Activated T-helper 1 cell treated with anti-CD3 and anti-CD28 coated beads, Interleukin-2, amount 50 U/mL, for 16 hours (primary cell): ENCODE measurements at places on chromosomes 2 and 18.

DNA sequence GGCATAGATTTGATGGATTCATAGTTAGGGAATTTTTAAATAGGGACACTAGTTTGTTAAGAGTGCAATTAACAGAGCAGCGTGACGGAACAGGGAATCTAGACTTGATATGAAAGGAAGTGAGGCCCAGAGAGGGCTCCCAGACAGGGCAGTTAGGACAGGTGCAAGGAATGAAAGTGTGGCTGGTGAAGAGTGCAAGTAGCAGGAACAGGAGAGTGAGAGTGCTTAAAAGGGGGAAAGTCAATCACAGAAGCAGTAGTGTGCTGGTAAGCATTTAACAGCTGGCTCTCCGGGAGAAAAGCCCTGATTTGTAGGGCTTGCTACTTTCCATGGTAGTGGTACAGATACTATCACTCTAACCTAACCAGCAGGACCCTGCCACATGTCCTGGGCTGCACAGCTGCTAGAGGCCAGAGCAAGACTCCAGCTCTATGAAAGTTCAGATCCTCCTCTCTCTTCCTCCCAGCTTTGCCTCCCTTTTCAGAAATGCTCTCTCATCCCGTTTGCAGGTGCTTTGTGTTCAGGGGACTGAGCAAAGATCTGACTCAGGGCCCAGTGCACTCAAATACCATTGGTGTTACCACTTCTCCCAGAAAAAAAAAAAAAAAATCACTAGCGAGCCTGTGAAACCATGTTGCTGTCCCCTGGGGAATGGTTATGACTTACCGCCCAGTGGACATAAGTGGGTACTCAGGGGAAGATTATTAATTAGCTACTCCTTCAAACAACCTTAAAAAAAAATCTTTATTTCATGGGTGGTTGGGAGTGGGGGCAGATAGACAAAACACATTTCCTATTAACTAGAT lies 18.1 kb upstream of the GCFC2 start:
- no peak for DNase-seq

DNA sequence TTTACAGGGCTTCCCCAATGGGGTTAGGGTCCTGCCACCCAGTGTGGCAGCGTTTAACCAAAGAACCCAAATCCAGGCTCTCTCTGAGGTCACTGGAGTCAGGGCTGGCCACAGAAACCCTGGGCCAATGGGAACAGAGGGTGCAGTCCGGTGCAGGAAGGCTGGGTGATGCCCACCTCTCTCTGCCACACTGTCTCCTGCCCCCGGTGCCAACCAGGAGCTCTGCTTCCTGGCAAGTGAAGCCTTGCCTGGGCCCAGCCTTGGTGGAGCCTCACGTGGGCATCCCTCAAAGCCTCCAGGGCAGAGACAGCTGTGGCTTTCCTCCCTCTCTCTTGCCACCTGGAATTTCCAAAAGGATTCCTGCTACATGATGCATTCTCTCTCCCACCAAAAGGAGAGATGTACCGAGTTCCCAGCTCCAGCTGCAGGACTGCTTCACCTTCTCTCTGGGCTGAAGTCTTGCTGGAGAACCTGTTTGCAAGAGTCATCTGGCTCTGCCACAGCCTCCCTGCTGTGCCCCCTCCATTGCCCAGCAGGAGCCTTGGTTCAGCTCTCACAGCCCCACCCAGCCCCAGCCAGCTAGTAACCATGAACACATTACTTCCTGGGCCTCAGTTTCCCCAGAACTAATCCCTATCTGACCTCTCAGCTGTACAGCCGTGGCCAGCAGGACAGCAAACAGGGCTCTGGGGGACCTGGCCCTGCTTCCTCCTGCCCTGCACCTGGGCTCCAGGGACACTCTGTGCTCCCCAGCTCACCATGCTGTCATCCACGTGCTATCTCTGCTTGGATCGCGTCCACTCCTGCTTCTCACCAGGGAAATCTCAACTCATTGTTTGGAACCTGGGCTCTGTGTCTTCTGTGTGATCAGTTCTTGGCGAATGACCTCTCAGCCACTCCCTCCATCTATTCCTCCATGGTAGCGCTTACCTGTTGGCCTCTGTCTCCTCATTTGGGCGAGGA lies 43.4 kb downstream of the KCNF1 start:
- DNase-seq = no peak

DNA sequence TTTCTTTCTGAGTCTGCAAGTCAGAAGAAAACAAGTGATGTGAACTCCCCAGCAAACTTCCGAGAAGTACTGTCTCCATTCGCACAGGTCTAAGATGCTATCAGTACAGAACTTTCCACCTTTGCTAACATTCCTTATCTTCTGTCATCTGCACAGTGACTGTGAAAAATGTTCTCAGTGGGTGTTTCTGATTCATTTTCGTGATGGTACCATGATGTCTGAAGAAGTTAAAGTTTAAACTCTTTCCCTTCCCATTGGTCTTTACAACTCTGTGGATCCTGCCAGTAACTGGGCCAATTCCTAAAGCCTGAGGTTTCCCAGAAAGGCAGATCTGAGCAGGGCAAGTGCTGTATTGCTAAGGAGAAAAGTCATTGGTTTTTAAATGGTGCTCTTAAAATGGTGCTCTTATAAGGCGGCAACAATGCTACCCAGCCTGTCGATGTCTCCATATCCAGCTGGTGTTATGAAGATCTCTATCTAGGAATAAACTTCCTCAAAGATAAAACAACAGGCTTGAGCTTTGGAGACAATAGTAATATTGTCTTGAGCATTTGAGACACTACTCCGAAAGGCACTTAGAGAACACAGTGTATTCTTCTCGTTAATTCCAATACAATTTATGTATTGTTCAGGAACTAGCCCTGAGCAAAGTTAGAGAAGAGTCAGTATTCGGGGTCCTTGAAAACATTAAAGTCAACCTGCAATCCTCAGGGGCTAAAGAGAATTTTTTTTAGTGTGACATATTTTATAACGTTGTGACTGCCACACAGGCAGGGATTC lies 232.3 kb downstream of the OSR1 start:
- DNase-seq = no peak

DNA sequence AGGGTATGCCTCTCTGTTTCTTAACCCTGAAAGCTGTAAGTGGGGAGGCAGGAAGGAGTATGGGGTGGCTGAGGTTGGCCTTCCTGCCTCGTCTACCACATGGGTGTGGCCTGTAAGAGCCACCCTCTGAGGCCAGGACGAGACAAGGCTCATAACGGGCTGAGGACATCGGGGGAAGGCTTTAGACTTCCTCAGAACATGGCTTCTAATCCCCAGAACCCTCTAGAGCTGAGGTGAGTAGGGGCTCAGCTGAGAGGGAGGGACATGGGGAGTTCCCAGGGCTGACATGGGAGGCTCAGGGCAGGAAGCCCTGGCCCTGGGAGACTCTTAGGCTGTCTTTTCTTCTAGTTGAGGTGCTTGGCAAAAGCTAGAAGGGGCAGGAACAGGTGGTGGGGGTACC lies 36.7 kb downstream of the EMX1 start:
- no peak for DNase-seq

DNA sequence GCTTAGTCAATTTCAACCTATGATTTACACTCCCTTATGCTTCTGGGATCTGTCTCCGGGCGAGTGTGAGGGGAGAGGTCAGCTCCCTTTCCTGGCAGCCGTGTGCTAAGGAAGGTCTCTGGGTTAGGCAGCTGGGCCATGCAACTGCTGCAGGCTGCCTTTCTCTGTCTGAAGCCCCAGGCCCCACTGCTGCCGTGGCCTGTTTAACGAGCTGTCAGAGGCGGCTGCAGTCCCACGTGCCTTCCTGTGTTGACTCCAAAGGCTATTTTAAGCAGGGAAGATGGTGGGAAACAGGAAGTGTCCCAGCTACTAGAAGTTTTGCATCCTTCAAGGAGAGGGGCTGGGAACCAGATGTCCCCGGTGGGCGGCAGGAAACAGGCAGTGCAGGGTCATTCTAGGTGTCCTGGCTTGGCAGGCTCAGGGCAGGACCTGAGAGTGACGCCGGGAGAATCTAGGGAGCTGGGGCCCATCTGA lies 186.4 kb downstream of the TNS1 start:
- no peak for DNase-seq

DNA sequence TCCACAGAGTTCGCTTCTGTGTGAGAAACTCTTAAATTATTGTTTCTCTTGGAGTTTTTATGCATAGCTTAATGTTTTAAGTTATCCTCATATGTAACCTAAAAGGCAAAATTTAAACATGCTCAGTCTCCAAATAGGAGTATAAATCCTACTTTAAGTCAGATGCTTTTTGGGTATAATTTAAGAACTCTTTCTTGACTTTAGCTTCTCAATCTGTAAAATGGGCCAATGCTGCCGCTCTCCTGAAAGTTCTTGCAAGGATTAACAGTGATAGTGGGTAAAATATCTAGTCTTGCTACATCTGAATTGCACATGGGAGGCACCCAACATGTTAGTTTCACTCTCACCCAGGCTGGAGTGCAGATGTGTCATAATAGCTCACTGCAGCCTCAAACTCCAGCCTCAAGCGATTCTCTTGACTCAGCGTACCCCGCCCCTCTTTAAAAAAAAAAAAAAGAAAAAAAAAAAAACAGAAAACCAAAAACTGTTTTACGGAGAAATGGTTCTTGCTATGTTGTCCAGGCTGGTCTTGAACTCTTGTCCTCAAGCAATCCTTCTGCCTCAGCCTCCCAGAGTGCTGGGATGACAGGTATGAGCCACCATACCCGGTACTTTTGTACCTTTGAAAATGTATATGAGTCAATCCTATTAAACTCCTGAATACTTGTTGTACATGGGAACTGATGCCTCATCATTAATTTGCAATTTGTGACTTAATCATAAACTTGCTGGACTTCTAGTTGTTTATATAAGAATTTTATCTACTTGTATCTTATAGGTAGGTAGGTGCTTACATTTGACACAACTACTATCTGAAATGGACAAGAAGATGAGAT lies 1.8 kb downstream of the FBXO48 start:
- DNase-seq = no peak

DNA sequence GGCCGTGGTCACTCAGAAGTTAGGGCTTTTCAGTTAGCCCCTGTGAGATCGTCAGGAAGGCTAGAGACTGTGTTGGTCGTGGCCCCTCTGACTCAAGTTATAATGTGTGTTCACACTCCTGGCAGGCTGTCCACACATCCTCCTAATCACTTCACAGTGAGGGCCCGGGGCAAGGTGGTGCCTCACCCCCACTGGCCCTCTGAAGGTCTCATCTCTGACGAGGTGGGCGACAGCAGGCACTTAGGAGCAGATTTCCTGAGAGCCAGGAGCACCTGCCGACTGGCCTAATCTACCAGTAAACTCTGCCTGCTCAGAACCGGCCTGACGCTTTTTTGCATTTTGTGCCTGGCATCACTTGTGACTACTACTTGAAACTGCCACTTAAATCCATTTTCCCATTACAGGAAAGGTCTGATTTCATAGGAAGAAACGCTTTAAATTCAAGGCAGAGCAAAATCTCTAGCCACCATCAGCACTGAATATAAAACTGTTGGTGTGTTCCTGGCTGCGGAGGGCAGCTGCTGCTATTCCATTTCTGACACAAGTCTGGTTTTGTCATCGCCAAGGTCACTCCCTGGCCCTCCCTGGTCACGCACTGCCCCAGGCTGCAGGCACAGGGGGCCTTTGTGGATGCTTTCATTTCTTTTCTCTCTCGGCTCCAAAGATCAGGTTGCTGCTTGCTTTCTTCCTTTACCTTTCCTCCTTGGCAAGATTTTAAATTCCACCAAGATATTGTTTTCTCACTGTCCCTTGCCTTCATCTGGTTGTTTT lies 48.0 kb downstream of the RAB12 start:
- no peak for DNase-seq

GRCh38 chr2:5385596-5385995 lies 306.6 kb upstream of the SOX11 start:
- DNase-seq = no peak

DNA sequence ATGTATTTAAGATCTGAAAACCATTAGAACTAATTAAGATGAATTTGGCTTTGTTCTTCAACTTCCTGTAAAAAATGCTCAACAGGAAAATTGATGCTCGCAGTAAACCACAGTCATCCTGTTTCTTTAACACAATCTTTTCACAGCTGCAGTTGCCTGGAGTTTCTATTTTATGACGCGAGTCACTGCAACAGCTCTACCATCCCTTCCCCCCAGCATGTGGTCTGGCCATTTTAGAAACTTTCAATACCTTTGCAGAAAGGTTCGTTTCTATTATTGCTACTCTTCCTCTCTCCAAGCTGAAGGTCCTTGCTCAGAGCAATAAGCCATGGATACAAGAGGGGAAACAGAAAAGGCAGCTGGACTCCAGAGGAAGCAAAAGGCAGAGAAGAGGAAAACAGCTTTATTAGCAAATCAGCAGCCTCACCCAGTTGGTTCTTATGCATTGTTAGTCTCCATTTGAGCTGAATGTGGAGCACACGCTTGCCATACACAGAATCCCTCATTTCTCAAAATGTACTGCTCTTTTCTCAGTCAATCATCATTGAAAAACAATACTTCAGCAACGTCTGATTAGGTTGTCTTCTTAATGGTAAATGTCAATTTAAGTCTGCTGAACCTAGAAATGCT lies 3.9 kb downstream of the WIPF1 start:
- DNase-seq = peak; percentile 45

DNA sequence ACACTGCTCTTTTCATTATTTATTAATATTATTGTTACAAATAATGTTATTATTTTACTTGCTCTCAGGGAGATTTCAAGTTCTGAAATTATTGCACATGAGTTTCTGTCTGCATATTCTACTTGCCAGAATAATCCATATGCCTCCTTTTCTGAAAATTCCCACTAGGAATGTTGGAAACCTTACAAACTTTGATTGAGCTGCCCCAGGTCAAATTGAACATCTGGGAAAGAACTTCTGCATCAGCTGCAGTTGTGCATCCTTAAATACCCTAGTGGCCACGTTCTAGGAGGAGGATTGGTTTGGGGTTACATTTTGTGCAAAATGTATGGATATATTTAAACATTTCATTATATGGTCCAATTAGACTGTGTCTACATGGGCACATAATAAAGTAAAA lies 1302.7 kb upstream of the PIK3C3 start:
- no peak for DNase-seq

- no peak for DNase-seq
Observed at GRCh38 chr2:132623096-132623839, 46.7 kb downstream of the LYPD1 start.

- no peak for DNase-seq
Observed at GRCh38 chr18:3712491-3712890, 262.5 kb downstream of the TGIF1 start.

- no peak for DNase-seq
Observed at GRCh38 chr18:8901019-8901418, 195.7 kb downstream of the MTCL1 start.

- DNase-seq = no peak
Observed at GRCh38 chr18:69996417-69996816, 48.7 kb upstream of the CD226 start.
